Vagina (tissue), 2 donors: ENCODE measurements at places on chromosomes 4 and X.

- no peak for DNase-seq
These were observed 59.2 kb upstream of the ZC4H2 start for GRCh38 chrX:65035446-65035770.

DNA sequence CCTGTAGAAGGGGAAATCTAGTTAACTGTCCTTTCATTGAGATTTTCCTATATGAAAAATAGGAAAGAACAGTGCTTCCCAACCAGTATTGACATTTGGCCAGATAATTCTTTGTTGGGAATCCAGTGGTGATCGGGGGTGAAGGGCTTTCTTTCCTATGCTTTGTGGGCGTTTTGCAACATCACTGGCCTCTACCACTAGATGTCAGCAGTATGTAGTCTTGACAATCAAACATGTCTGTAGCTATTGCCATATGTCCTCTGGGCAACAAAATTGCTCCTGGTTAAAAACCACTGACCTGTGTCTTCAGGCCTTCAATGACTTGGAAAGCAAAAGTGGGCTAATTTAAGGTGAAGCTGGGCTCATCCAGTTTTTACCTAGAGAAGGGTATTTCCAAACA lies 658.5 kb downstream of the DACH2 start:
- DNase-seq, result no peak

DNA sequence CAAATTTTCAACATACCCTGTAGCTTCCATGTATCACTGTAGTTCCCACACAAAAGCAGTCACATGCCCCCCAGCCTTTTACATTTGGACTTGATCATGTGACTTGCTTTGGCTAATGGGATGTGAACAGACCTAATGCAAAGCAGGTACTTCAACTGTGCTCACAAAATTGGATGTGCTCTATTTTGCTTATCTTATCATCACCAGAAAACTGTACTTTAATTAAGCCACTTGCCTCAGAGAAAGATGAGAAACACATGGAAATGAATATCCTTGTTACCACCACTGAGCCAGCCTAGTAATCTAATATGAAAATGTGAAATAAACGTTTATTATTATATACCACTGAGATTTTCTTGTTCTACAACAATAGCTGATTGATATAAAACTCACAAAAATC lies 402.7 kb upstream of the HTR2C start:
- no peak for DNase-seq

DNA sequence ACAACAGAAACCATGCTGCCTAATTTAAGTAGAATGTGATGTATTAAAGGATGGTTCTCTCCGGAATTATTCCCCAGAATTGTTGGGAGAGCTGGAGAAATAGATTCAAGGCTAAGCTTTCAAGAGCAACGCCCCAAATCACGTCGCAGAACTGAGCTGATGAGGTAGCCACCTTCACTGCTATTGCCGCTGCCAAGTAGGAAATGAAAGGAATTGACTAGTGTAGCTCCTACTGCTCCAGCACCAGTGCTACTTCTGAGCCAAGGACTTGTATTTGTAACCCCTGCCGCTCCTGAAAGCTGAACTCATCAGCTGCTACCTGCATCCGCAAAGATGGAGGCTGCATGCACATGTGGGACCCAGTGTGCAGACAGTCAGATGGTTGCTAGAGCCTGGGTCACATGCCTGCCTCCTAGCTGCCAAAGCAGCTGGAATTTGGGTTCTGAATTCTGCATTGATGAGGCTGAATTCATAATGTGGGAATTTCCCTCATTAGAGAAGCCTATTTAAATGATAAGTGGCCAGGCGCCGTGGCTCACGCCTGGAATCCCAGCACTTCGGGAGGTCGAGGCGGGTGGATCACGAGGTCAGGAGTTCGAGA lies 173.9 kb downstream of the PDGFRA start:
- no peak for DNase-seq

DNA sequence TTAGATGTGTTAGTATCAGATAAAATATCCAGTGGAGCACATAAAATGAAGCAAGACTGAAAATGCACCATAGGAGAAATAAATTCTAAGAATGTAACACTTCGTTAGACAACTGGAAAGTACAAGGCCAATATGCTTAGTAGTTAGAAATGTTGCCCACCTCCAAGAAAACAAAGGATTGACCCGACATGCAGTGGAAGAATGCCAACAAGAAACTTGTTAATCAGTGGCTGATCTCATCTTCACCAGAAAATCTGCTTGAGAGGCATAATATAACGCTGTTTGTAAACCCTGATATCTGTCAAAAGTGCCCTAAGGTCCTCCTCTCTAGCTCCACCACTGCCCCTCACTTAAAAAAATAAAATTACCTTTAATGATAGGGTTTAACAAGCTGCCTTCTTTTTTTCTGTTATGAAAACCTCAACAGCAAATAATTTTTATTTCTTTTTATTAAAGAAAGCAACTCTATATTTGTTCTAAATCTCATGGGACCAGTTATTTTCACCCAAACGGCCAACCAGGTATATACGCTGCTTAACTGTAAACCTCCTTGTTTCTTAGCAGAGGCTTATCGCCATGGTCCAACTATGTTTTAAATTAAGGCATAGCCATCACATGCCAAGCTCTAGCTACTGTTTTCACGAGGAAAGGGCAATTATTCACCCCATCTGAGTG lies 1.8 kb downstream of the RASGEF1B start:
- DNase-seq, result no peak

GRCh38 chr4:105196523-105197145 lies 50.0 kb downstream of the TET2 start:
- no peak for DNase-seq

DNA sequence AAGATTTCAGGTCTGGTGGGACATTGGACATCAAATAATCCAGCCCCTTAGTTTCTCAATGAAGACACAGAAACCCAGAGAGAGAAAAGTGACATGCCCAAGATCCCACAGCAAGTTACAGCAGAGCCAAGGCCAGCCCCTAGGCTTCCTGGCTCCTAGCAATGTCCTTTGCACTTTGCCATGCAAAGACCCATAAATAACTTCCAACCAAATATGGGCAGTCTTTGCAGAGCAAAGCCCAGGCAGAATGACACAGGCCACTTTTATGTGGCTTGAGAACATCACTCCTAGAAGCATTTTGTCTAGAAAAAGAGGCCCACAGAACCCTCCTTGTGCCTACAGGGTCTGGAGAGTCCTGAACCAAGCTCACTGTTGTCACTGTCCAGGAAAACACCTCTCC lies 78.1 kb upstream of the ATP6AP2 start:
- DNase-seq, result no peak

- DNase-seq, result no peak
These were observed 14.9 kb downstream of the NRK start for GRCh38 chrX:105837232-105837631.

GRCh38 chr4:168765322-168765721 lies 244.7 kb downstream of the CBR4 start:
- DNase-seq, result no peak

GRCh38 chr4:174387143-174387542 lies 103.4 kb downstream of the CEP44 start:
- no peak for DNase-seq

GRCh38 chrX:19883878-19884277 lies 3.5 kb downstream of the SH3KBP1 start:
- DNase-seq, result no peak
